ENCODE measurements at places on chromosomes 11 and 22.
A peak's percentile ranks its signal among the peaks of the same experiment; 100 is the strongest.

DNA sequence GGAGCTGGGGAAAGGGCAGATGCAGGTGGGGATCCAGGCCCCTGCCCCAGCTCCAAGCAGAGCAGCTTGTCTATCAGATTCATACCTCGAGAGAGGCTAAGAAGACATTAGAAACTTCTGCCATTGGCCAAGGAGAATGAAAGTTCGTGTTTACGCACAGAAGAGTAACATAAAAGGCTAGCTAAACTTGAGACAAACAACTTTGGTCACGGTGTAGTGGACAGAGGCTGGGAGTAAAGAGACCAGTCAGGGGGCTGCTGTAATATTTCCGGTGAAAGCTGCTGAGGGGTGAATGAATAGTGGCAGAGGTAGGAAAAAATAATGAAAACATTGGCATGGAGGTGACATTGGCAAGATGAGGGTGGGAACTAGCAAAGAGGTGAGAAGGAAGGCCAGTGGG, 22.9 kb downstream of the PHF21B start:
- DNase-seq: no peak

DNA sequence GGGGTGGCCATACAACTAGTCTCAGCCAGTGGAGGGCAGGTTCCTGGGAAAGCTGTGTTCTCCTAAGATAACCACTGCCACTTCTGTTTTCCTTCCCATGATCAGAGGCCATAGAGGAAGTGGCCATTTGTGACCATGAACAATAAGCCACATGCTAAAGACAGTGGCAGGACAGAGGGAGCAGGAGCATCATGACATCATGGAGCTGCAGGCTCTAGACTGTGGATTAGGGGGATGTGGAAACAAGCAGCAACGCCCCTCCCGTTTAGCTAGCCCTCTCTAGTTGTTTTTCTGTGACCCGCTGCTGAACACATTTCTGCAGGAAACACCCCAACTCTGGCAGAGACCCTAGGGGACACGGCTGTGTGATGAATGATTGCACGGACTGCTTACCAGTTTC, 195.0 kb upstream of the NECTIN1 start:
- no peak for DNase-seq

- DNase-seq: no peak
Observed at GRCh38 chr11:106619320-106619990, 398.8 kb downstream of the GUCY1A2 start.

- DNase-seq: no peak
Observed at GRCh38 chr11:69173925-69174581, 18.3 kb downstream of the SMIM38 start.

- no peak for DNase-seq
Observed at GRCh38 chr11:128595221-128595620, 7.9 kb upstream of the ETS1 start.

GRCh38 chr22:50545522-50546325, at the start of gene KLHDC7B:
Gene KLHDC7B (plus strand): TSS chr22:50545899. CDS start chr22:50546244, 345 bp downstream.
- DNase-seq: no peak

DNA sequence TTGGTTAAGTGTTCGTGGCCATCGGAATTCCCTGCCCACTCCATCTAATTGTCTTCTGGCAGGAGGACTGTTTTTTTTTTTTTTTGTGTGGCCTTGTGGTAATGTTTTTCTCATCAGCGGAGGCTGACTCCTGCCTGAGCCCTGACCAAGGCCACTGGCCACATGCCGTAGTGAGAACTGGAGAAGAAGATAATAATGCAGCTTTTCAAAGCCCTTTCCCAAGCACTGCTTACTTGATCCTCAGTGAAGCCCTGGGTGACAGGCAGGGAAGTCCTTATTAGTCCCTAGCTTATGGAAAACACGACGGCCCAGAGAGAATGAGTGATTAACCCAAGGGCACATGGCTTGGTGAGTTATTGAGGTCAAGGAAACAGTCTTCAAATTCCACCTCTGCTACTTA, 71.2 kb downstream of the ADM start:
- no peak for DNase-seq

GRCh38 chr11:48129697-48130395, 86.8 kb upstream of the OR4B1 start:
- DNase-seq: no peak

GRCh38 chr22:25232301-25232700, 12.9 kb downstream of the CRYBB2 start:
- no peak for DNase-seq

DNA sequence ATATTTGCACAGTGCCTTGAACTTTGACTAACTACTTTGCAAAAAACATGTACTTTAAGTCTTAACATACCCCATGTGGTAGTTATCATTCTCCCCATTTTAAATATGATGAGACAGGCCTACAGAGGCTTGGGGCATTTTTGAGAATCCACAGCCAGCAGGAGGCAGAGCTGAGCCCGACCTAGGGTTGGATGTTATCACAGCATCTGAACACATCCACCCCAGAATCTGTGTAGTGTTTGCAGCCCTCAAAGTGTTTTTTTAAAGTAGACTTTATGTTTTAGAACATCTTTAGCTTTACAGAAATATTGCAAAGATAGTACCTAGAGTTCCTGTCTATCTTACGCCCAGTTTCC, 17.6 kb downstream of the OTOG start:
- DNase-seq: no peak

GRCh38 chr11:86463955-86464354, 89.3 kb downstream of the CCDC81 start:
- DNase-seq: no peak

DNA sequence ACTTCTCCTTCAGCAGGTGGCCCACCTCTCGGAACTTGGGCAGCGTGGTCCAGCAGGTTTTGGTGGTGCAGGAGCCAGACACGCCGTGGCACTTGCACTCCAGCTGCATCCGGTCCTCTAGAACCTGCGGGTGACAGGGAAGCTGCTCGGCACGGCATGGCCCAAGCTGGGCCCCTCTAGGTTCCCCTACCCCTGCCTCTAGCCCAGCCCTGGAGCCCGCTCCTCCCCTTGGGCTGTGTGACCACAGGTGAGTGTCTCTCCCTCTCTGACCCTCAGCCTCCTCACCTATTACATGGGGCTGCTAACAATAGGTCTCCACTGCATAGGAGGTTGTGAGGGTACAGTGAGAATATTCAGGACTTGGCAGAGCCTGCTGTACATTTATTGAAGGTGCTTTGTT, 53.8 kb downstream of the WNT7B start:
- no peak for DNase-seq

GRCh38 chr11:78564490-78565467, 9.9 kb downstream of the NARS2 start:
- DNase-seq: peak; percentile 73

- DNase-seq: no peak
Observed at GRCh38 chr11:73171436-73172161, 29.5 kb upstream of the FCHSD2 start.

- DNase-seq: no peak
Observed at GRCh38 chr11:119673052-119673758, 55.8 kb downstream of the NECTIN1 start.

DNA sequence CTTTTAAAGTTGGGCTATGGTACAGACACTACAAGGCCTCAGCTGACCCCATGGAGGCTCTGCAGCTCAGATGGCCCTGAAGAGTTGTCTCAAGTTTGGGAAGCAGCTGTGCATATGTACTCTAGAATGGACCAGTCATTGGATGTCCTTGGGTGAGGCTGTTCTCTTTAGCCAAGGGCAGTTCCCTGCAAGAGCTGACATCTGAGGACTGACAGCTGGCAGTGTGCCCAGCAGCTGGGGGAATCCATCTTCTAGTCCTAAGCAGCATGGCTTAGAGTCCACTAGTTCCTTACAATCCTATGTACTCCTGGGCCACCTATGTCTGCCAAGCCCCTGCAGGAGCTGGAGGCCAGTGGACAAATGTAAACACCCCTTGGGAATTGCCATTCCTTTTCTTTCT, 76.5 kb downstream of the C11orf91 start:
- DNase-seq: peak; percentile 20

GRCh38 chr11:20618083-20618482, 18.7 kb downstream of the SLC6A5 start:
- DNase-seq: no peak

DNA sequence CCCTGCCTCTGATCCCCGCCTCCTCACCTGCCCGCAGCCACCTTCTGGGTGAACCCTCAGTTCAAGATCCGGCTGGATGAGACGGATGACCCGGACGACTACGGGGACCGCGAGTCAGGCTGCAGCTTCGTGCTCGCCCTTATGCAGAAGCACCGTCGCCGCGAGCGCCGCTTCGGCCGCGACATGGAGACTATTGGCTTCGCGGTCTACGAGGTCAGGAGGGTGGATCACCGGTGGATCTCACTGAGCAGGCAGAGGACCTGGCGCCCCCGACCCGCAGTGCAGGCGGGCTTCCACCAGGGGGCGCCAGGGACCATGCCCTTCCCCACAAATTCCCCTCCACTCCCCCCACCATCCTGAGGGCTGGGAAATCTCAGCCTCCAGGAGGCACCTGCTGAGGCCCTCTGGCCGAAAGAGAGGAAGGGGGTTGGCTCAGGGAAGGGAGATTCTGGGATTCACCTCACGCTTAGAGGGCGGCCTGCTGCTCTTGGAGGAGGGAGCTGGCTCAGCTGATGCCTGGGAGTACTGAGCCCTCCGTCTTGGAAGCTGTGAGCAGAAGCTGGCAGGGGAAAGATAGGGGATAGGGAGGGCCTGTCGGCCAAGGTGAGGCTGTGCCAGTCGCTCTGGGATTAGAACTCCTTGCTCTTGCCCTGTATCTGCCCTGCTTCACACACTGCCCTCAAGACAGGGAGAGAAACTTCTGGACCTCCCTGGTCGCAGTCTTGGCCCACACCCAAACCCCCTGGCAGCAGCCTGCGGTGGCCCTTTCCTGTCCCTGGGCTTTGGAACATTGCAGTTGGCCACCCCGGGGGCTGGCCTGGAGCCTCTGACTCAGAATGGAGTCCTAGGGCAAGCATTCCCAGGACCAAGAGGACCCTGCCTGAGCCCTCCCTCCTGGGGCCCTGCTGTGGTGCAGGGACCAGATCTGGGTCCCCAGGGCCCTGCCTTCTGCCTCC, 23.2 kb downstream of the CAPN1 start:
- peak; percentile 7 for DNase-seq

DNA sequence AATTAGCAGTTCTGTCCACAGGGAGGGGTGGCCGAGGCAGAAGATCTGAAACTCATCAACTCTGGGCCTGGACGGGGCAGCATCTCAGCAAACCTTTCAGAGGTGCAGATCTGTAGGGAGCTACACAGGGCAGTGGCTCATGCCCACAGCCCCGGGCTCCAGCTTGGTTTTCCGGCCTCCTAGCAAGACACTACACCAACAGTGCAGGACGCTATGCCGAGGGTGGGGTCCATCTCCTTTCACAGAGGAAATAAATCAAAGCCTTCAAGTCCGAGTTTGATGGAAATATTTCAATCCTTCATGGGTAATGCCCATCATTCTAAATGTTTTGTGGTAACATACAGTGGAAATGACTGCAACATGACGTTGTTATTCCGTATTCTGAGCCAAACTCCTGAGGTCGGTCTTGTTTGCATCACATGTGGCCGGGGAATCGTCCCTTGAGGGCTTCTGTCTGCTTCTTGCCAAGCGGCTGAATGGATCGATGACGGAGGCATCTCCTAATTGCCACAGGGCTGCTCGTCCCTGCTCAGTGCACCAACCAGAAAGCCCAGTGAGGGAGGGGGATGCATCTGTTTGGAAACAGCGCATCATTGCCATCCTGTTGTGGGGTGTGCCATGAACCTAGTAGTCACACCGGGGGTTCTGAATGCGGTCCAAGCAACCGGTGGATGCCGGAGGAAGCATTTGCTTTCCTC, 30.0 kb downstream of the LINC01488 start:
- DNase-seq: no peak

GRCh38 chr11:19921976-19922688, 209.5 kb downstream of the NAV2 start:
- DNase-seq: no peak

GRCh38 chr11:69482322-69482721, 859 bp downstream of the LINC01488 start:
- DNase-seq: no peak

- DNase-seq: no peak
Observed at GRCh38 chr11:77656362-77656761, 18.8 kb upstream of the CLNS1A start.

DNA sequence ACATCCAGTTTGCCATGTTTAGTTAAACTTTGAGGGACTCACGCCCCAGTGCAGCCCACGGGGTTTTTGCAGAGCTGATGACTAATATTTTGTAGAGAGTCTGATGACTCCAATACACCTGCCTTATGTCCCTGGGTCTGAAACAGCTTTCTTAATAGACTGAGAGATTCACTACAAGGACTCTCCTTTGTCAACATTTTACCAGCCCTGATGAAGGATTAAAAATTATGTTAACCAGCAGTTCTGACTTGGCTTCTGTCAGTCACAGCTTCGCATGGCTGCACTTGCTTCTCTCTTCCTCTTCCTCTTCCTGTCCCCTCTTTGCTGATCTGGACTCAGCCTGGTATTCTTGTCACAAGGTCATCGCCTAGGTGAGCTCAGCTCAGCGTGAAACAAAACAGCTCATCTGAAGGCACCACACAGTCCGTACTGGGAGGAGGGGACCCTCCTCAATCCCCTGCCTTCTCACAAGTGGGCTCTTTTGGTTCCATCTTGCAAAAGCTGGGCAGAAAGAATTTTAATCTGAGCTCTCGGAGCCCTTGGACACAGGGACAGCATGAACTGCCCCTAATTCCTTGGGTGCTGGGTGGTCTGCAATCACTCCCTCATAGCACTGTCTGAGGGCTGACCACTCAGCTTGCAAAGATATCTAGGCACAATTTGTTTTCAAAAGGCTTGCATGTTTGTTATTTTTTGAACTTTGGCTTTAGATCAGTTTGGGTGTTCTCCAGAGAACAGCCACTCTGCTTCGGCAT, 38.1 kb upstream of the POU2AF1 start:
- DNase-seq: no peak

DNA sequence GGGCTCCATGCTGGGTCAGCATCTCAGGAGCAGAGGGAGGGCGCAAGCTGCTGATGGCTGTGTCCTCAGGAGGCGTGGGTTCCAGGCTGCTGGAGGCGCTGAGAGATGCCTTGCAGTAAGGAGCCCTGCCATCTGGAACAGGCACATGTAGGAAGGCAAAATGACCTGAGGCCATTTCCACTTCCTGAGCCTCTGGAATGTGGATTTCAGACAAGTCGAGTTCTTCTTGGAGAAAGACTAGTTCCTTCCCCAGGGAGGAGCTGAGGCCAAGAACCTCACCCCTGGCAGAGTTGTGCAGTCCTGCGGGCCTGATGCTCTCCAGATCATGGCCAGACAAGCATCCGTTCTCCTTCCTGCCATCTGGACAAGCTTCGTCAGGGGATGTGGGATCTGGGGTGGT, 19.3 kb downstream of the HPS4 start:
- DNase-seq: no peak

DNA sequence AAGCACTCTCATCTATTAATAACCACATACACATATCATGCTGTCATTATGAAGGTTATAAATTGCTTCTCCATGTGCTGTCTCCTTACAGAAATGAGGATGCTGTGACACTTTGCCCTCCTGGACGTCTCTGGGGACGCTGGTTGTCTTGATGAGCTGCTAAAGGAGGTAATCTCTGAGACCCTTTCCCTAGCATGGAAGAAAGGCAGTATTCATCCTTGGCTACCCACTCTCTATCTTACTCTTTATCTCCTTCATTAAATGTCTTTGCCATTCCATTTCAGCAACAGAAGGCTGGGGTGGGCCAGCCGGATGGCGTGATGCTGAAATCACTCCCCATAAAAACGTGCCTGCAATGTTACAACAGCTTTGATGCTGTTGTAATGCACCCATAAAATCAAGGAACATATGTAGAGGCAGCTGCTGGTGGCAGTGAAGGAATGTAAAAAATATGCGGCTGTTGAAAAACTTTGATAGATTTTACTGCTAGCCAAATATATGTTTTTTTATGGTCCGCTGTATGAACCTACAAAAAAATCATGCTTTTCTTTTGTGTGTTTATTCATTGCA, 715.1 kb upstream of the API5 start:
- DNase-seq: no peak

All from NCI-H345 (cell line).